Epithelial cell of proximal tubule (primary cell): ENCODE measurements at places on chromosomes 1 and 21. TPM values are rescaled to one million over a fixed set of nuclear protein-coding genes. Genes with fewer than 3 reads are reported as not detected.

The SLC6A17 gene
- 0.35 and 0.43 TPM in 2 replicates for total RNA-seq

The OR2L3 gene
- not detected in 2 replicates for total RNA-seq

The UBL4B gene
- not detected in 2 replicates for total RNA-seq

The AVPR1B gene
- total RNA-seq: not detected in 2 replicates

The HPDL gene
- 2.9 and 11.9 TPM in 2 replicates for total RNA-seq

The MIGA1 gene
- total RNA-seq: 7.9 and 8.9 TPM in 2 replicates

The IGSF3 gene
- total RNA-seq: 19.6 and 21.4 TPM in 2 replicates

The SUMO3 gene
- 58.7 and 86.0 TPM in 2 replicates for total RNA-seq

The ILDR2 gene
- 0.86 and 2.3 TPM in 2 replicates for total RNA-seq

The C8B gene
- total RNA-seq: not detected in 2 replicates

The C8A gene
- not detected in 2 replicates for total RNA-seq

The SLAMF8 gene
- not detected in 2 replicates for total RNA-seq

The DCST1 gene
- not detected in 2 replicates for total RNA-seq
